ENCODE measurements at places on chromosomes 3 and 15.
A peak's percentile ranks its signal among the peaks of the same experiment; 100 is the strongest.

DNA sequence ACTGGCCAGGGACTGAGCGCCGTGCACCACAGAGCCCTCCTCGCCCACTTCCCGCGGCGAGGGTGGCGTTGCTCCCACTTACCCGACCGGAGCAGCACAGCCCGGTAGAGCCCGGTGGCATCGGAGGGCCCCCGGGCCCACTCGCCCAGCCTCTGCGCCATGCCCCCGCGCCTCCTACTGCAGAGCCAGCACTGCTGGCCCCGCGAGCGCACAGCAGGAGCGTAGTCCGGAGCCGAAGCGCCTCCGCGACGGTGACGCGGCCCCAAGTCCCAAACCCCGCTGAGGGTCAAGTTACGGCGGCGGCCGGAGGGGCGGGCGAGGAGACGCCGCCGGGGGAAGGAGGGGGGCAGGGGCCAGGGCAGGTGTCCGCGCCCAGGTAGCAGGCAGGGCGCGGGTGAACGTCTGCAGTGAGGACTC, 9.6 kb upstream of the FAM107A start:
- DNase-seq: no peak

DNA sequence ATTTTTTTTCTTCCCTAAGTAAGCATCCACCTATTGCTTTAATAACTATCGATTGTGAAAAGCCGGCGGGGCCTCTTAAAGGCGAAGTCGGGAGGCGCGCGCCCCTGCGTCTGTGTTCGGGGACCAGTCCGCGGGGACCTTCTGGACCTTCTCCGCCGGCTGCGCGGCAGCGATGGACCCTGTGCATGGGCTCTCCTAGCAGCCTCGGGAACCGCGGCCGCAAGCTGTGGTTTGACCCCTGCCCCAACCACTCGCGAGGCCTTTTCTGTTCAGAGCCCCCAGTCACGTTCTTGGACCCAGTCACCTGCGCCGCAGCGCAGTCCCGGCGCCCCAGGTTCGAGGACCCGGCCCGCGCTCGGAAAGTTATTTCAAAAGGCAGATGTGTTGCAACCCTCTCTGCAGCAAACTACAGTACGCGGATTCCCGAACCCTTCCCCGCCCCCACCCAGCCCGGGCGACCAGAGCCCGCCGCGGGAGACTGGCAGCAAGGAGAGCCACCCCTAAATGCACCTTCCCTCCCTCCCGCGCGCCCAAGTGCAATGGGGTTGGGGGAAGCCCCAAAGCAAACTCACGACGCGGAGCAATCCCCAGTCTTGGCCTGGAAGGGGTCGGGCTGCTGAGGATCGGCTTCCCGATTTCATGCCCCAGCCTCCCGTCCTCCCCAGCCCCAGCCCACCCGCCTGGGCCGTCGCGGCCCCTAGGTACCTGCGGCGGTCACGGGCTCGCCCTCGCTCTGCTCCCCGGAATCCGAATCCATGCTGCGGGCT, 684 bp downstream of the TNFAIP8L3 start:
- no peak for DNase-seq

GRCh38 chr3:72344647-72345046, 503.6 kb downstream of the SHQ1 start:
- no peak for DNase-seq

DNA sequence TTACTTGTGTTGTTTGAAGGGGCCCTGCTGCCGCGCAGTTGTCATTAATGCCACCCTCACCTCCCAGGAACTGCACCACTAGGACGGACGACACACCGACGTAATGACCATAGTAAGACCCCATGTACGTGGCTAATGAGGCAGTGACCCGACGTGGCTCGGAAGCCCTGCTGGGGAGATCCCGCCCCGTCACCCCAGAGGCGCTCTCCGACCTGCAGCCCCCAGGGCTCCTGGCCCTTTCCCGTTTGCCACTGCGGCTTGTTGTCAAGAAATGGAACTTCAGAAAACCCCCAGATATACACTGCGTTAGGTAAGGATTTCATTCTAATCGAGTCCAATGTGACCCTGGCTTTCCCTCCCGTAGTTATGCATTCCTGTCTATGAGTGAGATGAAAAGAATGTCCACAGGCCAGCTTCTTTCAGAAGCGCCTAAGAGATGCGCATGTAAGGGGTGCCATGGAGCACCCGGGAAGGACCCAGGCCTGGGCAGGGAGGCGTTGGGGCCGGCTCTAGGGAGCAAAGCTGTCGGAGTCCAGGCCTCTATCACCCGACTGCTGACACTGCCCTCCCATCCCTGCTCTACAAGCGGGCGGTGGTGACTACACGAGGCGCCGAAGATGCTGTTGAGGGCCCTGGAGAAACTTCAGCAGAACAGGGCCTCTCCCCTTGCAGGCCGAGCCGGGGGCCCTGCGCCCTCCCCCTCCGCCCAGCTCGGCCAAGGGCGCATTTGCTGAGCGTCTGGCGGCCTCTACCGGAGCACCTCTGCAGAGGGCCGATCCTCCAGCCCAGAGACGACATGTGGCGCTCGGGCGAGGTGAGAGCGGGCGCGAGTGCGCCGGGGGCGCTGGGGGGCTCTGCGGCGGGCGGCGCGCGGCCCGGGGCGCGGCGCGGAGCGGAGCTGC, at the start of gene GABRA5:
Gene GABRA5 (plus strand): TSS at position 765 of the 902 bp plus-strand sequence. CDS start 2,187 bp downstream, outside the sequence.
- DNase-seq: no peak

DNA sequence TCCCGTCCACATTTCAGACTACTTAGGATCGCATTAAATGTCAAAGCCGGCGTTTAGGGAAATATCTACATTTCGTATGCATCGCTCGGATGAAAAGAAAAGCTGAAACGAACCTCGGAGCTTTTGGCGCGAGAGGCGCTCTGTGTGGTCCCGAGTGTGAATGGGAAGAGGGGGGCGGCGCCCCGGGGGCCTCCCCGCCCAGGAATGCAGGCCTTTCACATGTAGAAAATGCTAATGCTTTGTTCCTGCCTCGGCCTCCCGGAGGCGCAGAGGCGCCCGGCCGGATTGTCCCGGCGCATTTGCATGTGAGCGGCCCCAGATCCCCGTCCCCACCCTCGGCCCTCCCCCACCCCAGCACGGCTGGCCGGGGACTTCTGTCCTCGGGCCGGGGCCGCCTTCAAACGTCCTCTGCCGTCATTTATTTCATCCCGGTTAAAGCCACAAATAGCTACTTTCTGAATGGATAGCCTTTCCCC, 37.0 kb upstream of the TRIM71 start:
- DNase-seq: no peak

DNA sequence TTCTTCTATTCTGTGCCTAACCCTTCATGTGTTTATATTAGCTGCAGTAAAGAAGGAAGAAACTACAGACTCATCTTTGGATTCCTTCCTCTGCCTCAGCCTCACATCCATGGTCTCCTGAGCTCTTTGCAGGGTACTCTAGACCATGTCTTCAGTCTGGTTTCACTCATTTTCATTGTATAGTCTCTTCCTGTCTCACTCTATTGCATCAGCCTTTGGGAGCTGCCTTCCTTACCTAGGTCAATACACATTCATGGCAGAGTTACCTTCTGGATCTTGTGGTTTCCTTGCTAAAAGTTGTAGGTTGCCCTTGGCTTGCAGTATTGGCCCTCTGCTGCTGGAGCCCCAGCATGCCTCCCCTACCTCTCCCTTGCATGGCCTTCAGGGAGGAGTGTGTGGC, 31.5 kb upstream of the SCAANT1 start:
- no peak for DNase-seq

DNA sequence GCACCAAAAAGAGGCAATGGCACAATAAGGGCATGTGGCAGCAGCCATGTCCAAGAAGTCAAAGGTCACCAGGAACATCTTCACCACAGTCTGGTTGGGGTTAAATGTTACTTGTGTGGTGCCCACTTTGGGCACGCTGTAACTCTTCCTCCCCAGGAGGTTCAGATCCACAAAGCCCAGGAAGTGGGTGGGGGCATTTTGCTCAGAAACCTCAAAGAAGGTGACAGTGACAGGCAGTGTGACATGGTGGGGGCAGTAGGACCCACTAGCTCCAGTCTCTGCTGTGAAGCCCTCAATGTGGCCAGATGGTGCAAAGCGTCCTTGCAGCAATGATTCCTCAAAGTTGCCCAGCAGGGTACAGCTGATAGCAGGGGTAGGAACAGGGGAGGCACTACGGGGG, 5.8 kb downstream of the ZNF80 start:
- DNase-seq: no peak

- DNase-seq: no peak
Measured at GRCh38 chr15:57358571-57358970, 17.7 kb upstream of the CGNL1 start.

- DNase-seq: peak; percentile 18
Measured at GRCh38 chr3:101695779-101696372, 9.4 kb upstream of the RPL24 start.

- no peak for DNase-seq
Measured at GRCh38 chr3:11613851-11614487, 29.7 kb downstream of the VGLL4 start.

DNA sequence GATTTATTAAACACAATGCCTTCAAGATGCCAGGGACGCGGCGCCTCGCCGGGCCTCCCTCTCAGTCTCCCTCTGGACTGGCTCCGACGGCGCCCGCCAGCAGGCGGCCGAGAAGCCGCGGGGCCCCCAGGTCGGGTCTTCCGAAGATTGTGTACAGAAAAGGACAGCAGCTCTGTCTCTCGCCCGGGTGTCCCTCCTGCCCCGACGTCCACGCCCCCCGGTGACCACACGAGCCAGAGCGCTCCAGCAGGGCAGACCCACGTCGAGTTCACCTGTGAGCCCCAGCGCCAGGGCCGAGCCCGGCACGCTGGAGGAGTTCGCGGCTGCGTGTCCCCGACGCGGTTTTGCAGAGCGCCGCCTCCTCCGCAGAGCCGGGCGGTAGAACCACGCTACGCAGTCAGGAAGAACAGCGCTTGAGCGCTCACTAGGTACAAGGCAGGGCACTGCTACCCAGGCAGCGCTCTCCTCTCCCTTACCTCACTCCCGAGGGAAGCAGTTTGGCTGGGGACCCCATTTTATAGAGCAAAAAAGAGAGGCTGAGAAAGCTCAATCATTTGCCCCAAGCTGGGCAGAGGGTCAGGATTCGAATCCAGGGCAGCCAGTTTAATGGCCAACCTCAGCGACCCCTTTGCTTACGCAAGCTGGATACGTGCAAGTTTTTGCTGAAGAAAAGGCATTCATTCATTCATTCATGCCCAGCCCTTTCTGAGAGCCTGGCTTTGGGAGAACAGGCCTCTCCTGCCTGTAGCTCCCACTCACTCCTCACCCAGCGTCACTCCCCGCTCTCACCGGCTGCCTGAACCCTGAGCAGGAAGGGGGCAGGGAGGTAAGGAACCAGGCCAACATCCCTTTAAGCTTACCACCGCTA, 3.0 kb upstream of the TLE3 start:
- peak; percentile 56 for DNase-seq

DNA sequence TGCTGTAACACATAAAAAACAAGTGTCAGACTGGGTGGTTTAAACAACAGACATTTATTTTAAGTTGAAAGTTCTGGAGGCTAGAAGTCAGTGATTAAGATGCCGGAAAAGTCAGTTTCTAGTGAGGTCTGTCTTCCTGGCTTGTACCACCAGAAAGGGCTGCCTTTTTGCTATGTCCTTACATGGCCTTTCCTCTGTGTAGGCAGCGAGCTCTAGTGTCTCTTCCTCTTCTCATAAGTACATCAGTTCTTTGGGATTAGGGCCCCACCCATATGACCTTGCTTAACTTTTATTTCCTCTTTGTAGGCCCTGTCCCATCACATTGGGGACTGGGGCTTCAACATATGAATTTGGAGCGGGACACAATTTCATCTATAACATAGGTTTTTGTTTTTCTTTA, 128.0 kb downstream of the BBX start:
- no peak for DNase-seq

DNA sequence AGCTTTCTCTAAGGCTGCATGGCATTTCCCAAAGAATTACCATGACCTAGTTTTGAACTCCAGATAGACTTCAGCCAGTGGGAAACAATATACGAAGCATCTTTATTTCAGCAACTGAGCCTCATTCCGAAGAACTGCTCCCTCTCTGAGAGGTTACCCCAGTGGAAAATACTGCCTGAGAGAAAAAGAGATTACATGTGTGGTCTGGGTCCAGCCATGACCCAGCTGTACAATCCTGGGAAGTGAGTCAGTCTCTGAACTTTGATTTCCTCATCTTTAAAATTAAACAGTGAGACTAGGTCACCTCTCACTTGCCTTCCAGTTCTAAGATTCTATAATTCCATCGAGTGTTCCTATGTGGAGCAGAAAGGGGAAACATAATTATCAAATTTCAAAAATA, 42.4 kb downstream of the TNIK start:
- DNase-seq: no peak

DNA sequence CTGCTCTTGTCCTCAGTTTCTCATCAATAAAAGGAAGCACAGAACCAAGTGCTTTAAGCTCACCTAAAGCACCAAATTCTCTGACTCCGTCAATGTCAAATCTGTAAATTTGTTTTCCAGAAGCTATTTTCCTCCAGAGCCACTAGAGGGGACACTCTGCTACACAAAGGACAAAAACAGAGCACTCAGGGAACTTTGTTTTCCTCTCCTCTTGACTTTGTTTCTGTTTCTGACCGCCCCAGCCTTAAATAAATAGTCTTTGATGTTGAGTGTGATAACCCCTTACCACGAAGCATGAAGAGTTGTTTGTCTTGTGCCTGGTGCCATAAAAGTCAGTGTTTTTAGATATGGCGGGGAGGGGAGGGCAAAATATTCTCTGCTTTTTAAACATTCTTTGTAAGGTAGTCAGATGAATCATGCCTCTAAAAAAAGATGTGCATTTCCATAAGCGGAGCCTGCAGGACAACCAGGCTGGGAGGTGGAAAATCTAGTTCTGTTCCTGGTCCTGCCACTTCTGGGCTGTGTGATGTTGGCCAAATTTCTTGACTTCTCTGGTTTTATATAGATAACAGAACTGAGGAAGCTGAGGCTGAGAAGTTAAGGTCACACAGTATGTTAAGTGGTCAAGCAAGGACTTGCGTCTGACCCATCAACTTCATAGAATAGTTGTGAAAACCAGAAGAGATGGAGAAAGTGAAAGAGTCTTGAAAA, 7.3 kb upstream of the ZBTB38 start:
- DNase-seq: no peak

DNA sequence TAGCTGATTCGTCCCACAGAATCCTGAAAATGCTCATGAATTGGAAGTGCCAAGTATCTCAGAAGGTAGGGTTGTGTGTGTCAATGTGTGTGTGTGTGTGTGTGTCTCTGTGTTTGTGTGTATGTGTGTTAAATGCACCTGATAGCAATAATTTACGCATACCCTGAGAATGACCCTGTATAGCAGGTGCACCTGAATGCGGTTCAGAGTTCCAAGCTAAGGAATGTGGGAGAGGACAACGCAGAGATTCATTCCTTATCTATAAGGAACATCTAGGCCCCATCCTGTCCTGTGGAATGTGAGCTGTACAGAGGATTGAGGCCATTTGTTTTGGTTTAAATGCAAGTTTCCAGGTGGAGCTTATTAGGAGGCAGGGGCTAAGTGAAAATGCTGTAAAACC, 49.1 kb upstream of the NEDD4 start:
- no peak for DNase-seq

- no peak for DNase-seq
Measured at GRCh38 chr3:167166594-167167253, 213.4 kb downstream of the ZBBX start.

GRCh38 chr3:57974796-57975388, 33.3 kb upstream of the FLNB start:
- no peak for DNase-seq
